ENCODE measurements at places on chromosomes 1 and 21.

GRCh38 chr1:210416681-210417080 lies 88.0 kb downstream of the HHAT start:
- no peak for DNase-seq

DNA sequence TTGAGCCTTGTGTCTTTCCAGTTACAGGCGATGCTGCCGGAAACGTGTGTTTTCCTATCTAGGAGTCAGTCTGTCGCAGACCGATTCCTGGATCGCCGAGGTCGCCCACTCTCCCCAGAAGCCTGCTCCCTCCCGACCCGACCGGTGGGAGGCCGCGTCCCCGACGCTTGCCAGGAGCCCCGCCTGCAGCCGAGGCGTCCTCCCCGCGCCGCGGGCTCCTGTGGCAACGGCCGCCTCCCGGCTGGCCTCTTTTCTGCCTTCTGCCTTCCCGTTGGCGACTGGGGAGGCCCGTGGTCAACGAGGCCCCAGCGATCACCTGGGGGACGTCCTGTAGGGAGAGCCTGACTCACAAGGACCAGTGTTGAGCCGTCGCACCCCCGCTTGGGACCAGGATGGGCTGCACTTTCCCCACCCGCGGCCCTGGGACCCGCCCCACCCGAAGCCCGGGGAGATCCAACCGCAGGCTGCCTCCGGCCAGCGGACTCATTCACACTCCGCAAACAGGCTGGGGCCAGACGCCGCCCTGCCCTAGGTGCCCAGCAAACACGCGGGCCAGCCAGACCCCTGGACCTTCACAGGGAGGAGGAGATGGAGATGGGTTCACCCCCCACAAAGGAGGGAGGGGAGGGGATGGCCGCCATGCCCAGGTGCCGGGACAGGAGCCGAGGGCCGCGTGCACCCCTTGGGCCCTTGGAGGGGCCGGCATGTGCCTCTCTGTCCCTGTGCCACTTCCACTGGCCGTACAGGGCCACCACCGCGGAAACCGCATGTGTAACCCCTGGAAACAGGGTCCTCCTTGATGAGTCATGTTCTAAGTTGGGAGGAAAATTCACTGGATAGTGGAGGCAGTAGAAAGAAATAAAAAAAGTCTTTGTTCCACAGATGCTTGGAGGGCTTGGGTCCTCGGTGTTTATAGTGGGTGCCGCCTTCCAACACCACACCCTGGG lies 7.2 kb upstream of the COL6A1 start:
- no peak for DNase-seq

GRCh38 chr21:24023936-24024335 lies 1583.3 kb downstream of the MRPL39 start:
- no peak for DNase-seq

DNA sequence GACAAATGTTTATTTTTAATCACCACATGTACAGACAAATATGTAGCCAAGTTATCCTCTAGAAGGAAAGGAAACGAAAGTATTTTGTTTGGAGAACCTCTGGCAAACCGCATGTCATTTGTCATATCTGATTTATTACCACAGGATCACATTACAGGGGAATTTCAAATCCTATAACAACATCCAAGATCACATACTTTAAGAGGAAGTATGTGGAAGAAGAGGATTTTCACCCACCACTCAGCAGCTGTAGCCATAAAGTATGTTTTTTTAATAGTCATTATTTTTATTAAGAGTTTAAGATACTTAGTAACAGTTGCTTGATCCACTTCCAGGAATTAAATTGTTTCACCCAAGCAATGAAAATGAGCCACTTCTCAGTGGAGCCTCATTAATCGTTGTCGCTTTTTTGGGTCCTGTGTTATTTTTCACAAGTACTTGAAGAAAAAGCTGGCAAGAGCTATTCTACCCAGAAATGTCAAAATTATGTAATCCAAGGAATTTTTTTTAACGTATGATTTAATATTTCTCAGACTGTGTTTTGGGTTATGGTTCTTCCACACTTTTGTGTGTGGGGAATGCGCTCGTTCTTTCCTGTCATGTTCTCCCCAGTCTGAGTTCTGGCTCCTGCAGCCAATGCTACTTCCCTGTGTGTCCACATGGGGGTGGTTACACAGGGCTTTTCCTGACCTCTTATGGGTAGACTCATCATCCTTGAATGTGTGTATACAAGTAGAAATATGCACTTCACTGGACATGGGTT lies 6.9 kb downstream of the SERTAD4 start:
- no peak for DNase-seq

GRCh38 chr1:13731897-13732296 lies 31.9 kb downstream of the PRDM2 start:
- no peak for DNase-seq

DNA sequence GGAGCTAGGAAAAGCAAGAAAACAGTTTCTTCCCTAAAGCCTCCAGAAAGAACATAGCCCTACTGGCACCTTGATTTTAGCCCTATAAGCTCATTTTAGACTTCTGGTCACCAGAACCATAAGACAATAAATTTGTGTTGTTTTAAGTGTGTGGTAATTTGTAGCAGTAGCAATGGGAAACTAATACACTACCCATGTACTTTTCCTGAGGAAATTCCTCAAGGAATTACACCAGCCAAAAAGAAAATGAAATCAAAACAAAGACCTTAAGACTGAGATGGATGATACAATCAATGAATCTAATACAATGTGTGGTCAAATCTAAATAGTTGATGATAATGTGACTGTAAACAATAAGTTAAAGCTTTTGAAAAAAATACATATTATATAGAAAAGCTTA lies 11.8 kb downstream of the VAMP4 start:
- no peak for DNase-seq

DNA sequence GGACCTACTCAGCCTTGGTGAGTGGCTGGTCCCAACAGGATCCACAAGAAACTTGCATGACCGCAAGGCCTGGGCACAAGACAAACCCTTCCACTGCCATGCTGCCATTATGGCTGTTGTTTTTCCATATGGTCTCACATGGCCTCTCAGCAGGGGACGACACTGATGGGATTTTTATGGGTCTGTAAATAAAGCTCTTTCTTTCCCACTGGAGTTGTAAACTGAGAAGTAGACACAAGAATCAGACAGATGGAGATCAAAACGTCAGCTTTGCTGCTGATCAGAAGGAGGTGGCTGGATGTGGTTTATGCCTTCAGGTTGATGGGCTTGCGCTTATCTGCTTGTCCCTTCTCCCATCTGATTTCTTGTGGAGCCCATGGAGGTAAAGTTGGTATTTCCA lies 138.1 kb upstream of the KCNJ6 start:
- DNase-seq, result no peak

DNA sequence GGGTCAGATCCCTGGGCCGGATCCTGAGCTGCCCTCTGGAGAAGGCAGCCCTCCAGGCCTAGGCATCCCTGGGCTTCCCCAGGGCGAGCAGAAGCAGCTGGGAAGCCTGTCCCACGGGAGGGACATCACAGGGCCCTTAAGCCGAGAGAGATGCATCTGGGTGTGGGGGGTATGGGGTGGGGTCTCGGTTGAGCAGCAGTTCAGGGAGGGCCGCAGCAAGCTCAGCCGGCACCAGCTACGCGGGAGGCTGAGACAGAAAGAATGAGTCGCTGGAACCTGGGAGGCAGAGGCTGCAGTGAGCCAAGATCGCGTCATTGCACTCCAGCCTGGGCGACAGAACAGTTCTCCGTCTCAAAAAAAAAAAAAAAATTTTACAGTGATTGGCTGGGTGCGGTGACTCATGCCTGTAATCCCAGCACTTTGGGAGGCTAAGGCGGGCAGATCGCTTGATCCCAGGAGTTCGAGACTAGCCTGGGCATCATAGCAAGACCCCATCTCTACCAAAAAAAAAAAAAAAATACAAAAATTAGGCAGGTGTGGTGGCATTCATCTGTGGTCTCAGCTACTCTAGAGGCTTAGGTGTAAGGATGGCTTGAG lies 37.7 kb downstream of the RRP1 start:
- DNase-seq, result no peak

- no peak for DNase-seq
These were observed 210.7 kb upstream of the EDN2 start for GRCh38 chr1:41695118-41695745.

- DNase-seq, result peak; percentile 35
These were observed 20.5 kb upstream of the PRDM15 start for GRCh38 chr21:41899426-41900202.

DNA sequence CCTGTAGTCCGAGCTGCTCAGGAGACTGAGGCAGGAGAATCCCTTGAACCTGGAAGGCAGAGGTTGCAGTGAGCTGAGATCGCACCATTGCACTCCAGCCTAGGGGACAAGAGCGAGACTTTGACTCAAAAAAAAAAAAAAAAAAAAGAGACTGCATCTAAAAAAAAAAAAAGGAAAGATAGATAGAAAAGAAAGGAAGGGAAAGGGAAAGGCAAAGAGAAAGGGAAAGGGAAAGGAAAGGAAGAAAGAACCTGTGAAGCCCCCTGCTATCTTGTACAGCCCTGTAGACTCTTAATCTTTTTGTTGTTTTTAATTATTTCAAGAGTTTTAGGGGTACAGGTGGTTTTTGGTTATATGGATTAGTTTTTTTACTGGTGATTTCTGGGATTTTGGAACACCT lies 46.0 kb upstream of the MUTYH start:
- no peak for DNase-seq

- DNase-seq, result no peak
These were observed 37.9 kb upstream of the PTPRF start for GRCh38 chr1:43492826-43493225.

DNA sequence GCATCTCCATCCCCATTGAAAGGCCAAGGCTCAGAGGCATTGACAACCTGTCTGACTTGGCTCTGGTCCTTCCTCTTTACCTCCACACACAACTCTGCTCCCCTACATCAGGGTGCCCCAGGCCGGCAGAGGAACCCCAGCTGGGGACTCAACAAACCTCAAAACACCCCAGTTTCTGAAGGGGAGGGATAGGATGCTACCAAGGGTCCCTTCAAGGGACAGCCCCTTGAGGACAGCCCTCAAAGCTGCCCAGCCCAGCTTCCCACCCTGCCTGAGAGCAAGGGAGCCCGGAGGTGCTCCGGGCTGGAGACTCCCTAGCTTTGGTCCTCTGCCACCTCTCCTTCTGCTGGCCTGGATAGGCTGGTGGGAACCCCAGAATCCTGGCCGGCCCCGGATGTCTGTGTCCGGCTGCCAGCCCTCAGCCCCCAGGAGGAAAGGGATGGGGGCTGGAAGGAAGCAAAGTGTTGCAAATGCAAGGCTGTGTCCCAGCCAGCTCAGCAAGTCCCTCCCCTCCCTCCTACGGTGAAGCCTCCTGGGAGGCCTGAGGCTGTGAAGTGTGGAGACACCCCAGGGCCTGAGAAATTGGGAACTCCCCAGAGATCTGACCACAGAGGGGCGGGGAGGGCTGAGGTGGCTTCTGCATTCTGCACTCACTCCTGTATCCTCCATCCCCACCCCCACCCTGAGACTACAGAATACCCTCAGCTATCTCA lies 1.1 kb upstream of the MARCKSL1 start:
- peak; percentile 66 for DNase-seq

GRCh38 chr1:217542136-217542777 lies 88.6 kb downstream of the GPATCH2 start:
- no peak for DNase-seq

DNA sequence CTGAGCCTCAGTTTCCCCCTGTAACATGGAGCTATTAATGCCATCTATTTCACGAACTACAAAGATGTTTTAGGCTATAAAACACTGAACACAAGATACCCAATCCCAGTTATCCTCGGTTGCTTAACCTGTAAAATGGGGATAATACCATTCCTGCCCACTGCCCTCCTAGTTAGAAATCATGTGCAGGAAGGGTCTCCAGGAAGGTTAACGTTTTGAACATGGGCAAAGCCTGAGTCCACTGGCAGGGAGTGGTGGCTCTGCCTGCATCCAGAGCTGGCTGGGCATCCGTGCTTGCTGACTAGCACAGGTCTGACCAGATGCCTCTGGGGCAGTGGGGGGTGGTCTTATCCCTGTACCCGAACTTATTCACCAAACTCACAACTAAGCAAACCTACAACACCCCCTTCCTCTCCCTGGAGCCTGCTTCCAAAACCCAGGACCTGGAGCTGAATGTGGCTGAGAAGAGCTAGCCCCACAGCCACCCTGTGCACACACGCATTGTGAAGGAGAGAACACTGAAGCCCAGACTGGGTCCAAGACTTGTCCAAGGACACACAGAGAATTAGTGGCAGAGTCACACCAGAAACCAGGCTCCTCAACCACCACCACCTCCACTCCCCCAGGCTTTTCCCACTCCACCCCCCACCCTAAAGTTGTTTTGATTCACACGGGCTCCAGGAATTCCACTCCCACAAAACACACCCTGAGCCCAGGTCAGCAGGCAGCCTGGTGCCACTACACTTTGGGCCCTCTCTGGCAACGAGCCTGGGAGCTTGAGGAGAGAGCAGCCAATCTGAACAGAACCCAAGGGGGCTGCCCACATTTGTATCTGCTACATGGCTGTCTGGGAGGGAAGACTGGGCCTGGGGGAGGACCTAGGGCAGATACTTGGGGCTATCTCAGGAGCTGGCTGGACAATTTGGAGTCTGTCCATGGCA lies 1.6 kb downstream of the E2F2 start:
- DNase-seq, result no peak

- no peak for DNase-seq
These were observed 26.7 kb downstream of the CDC7 start for GRCh38 chr1:91527266-91527765.

DNA sequence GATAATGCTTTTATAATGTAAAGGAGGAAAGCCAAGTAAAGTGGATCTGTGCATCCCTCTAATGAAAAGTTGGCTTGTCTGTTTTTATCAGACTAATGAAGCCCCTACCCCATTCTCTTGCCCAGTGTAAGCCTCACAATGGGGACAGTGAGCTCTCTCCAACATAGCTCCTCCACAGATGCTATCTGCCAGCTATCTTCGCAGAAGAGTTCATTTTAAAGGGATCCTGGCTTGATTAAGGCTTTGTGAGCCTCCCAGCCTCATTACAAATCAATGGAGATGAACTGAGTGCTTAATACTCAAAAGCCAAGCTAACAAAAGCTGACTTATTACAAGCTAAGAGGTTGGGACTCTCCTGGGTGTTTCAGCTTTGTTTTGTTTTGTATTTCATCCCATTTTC lies 514.7 kb downstream of the NUF2 start:
- DNase-seq, result no peak

- DNase-seq, result peak; percentile 40
These were observed 33.4 kb downstream of the HSD17B7 start for GRCh38 chr1:162823771-162824525.

DNA sequence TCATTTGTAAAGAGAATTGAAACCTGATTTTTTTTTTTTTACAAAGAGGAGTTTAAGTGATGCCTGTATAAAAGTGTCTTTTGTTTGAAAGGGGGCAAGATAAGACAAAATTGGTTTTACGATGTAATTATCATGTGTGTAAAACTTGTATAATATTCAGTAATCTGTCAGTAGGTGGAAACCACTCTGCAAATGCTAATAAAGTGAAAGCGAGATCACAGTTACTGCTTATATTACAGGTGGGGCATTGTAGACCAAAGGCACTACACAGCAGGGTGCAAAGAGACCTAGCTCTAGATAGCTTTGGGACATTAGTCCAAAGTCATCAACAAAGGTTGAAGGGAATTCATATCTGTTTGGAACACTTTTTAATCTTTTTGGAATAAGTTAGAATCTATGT lies 174.2 kb downstream of the LHX8 start:
- no peak for DNase-seq

DNA sequence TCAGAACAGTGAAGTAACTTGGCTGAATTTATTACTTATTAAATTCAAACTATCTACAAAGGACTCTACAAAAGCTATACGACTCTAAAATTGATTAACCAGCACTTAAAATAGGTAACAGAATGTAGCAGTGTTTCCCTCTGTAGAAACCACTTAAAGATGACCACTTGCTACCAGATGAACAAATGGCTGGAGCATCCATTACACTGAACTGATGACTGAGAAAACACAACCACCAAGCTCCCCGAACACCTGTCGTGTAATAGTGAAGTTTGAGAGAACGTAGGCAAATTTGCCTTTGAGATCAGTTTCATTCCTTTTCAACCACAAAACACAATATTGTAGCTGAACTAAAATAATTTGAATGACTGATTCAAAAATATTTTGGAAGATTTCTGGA lies 226.7 kb downstream of the KCNT2 start:
- DNase-seq, result no peak

All from T-helper 2 cell (primary cell).